ENCODE measurements at places on chromosomes 16 and 17.

DNA sequence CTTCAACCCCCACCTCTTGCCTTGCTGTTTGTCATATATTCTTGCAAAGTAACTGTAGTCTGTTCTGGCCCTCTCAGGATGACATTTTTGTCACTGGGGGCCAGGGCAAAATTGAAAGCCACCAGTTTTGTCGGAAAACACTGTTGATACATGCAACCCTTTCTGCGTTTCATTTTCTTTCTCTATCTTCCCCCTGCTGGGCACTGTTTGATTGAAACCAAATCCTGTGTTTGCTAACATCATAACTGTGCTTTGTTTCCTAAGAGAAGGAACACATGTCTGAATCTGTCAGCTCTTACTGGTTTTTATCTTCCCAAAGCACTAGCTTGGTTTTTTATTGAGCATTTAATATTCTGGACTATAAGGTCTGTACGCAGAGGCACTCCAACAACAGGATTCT is 11.7 kb upstream of the CPPED1 start:
- DNase-seq: no peak

DNA sequence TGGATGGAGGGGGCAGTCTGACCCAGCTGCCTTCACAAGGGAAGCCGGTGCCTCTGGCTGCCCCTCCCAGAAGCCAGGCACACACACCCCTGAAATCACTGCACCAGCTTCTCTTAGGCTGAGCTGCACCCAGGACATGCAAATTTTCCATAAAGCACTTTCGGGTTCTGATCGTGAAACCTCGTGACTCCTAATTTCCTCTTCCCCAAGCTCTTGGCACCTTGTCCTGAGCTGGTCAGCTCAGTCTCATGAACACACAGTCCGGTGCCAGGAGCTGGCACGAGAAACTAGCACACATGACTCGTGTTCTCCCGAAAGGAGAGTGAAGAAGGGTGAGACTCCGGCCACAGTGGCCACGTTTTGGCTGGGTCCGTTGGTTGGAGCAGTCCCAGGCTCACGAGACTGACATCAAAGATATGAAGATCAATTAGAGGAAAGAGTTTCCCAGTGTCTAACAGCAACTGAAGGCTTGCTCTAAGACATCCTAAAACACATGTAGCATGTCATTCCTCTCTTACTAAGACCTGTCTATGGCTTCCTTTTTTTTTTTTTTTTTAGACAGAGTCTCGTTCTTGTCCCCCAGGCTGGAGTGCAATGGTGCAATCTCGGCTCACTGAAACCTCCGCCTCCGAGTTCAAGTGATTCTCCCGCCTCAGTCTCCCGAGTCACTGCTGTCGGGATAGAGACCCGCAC is 9.2 kb upstream of the ABR start:
- no peak for DNase-seq

- DNase-seq: no peak
Observed at GRCh38 chr16:565419-566330, 1.1 kb upstream of the NHLRC4 start.

DNA sequence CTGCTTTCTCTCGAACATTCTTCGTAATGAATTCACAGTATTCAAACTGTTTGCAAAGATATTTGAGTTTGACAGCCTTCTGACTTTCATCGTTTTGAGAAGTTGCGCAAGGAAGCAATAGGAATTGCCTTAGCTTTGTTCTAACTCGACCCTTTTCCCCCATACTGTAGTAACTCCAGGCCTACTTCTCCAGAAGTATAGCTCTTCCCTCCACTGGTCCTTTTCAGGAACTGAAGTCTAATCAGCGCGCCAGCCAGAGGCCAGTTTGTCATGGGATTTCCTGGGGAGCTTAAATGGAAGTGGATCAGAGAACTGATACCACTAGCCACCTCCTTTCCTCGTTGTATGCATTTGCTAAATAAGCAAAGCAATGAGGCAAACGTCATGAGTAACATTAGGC is 27.9 kb downstream of the CDR2 start:
- no peak for DNase-seq

DNA sequence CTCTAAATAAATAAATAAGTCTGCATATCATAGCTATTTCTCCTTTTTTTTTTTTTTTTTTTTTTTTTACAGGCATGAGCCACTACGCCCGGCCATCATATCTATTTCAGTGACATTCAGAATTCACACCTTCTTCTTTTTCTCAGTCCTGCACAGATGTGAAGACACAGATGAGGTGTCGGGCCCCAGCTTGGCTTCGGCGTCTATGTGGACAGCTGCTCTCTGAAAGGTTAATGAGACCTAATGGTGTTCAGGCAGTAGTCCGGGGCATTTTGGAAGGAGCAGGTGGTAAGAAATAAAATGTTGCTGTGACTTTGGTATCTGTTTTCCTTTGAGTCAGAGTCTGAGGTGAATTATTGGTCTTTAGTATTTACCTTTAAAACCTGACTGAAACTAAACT is 23.6 kb downstream of the TANGO6 start:
- DNase-seq: no peak

DNA sequence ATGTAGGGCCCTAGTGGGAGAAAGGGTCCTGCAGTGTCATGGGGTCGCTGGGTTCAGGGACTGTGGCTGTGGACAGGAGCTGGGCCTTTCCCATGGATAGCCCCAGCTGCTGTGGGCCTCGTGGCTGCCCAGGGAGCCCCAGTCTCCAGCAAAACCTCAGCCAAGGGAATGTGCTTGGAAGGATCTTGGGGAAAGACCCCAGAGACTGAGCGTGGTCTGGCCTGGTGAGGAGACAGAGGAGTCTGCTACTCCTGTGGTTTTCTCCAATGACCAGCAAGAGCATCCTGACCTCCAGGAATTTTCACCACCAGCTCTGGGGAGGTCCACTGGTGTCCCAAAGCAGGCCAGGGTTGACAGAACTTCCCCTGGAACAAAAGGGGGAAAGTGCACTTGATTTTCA is 42.3 kb downstream of the RNF112 start:
- no peak for DNase-seq

DNA sequence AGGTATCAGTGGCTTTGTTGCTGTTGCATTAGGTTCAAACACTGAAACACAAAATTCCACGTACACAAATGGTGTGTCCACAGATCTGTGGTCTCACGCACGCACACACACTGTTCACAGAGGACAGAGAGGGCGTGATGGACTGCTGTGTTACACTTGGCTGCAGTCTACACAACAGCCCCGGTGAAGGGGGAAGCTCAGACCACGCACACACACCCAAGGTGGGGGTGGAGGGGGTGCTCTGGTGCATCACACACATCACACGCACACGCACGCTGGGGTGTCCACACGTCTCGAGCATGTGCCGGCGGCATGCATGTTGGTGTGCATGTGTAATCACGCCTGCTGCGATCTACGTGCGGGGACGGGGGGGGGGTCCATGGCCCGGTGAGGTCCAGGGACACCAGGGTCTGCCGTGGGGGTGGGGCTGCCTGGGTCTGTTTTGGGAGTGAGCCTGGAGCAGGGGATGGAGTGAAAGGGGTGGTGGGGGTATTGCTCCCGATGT is 7.3 kb downstream of the HSD3B7 start:
- DNase-seq: no peak

All from D721Med (cell line).